NCI-H2171 treated with DMSO at 0.1 percent for 48 hours (cell line): ENCODE measurements at places on chromosomes 2 and 18.

DNA sequence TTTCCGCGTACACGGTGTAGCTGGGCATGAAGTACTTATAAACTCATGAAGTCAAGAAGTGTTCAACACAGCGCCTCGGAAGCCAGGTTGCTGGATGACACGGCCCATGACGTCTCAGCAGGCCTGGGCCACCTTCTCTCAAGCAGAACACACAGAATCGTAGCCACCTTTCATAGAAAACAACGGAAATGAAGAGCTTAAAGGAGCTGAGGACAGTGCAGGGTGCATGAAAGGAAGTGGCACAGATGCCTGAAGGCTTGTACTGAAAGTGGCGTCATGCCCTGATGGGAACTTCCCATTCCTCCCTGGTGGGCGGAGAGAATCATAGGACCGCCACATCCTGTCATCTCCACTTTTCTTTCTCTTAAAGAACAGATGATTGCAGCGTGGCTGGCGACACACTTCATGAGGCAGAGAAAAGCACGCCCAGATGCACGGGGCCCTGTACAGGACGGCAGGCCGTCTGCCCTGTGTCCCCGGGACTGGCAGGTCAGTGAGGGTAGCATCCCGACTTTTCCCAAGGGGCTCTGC lies 31.1 kb downstream of the HDAC4 start:
- DNase-seq: no peak

DNA sequence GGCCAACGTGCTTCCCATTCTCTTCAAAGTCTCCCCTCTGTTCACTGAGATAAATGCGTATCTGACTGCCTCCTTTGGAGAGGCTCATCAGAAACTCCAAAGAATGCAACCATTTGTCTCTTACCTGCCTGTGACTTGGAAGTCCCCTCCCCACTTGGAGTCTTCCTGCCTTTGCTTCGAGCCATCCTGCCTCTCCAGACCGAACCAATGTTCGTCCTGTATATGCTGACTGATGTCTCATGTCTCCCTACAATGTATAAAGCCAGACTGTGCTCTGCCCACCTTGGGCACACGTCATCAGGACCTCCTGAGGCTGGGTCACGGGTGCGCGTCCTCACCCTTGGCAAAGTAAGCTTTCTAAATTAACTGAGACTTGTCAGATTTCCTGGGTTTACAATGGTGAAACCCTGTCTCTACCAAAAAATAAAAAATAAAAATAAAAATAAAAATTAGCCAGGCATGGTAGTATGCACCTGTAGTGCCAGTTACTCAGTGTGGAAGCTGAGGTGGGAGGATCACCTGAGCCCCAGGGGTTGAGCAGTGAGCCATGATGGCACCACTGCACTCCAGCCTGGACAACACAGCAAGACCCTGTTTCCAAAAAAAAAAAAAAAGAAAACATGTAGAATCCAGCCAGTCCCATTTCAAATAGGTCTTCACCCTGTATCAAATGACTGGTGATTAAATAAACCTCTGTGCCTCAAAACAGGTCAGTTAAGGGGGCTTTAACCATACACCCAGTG lies 29.0 kb downstream of the HDLBP start:
- DNase-seq: no peak

DNA sequence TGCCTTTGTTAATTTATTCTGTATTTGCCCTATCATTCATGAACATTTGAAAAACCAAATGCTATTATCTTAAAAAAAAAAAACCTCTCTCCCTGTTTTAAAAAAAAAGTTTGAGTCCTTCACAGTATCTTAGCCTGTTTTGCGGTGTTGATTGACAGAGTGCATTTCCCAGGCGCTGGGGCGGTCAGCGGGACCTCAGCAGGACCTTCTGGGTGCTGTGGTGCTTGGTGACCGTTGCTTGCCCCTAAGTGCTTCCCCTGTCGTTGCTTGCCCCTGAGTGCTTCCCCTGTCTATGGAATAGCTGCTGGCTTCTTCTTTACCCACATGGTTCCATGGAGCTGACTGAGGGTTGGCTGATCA lies 12.1 kb downstream of the ATP6V1C2 start:
- no peak for DNase-seq

DNA sequence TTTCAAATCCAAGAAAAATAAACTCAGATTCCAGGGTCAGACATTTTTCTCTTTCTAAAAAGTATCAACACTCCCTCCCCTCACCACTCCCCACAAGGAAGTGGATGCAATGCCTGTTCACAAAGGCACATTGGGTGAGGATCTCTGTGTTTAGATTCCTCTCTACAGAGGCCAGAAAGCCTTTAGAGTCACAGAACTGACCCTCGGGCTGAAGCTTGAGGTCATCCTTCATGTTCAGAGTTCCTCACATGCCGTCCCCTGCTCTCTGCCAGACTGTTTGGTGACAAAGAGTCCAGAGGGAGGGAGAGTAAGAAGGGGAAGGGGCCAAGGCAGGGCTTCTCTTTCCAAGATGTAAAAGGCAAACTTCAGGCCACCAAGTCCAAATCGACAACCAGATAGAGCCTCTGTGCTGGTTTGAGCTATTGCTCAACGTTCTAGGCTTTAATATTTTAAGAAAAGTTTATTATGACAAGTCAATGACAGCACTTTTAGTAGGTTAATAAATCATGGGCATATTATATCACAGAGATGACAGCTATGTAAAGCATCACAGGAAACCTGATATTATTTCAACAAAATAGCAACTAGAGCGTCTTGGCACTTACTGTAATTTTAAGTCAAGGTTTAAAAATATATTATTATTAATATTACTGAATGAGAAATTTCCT lies 269.4 kb downstream of the ETAA1 start:
- peak; percentile 50 for DNase-seq

DNA sequence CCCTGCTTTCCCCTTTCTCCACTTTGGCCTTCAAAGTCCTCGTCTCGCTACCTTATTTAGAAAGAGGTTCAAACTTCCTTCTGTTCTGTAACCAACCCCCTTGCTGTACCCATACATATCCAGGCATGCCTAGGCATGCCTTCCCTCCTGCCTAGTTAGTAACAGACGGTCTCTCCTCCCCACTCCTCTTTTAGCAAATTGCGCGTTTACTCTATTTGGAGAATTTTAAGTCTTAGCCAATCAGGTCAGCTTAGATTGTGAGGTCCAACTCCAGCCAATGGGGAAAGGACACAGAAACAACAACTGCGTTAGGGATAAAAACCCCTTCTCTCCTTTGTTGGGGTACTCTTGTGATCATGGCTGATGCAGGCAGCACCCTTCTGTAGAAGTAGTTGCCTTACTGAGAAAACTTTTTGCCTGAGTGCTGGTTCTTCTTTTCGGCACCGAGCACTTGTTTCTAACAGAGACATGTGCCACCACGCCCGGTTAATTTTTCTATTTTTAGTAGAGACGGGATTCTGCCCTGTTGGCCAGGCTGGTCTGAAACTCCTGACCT lies 85.9 kb upstream of the FOXI3 start:
- peak; percentile 29 for DNase-seq

GRCh38 chr18:55672574-55673361 lies 84.8 kb upstream of the TCF4 start:
- no peak for DNase-seq

GRCh38 chr2:30301551-30301950 lies 70.2 kb downstream of the LBH start:
- DNase-seq: no peak

DNA sequence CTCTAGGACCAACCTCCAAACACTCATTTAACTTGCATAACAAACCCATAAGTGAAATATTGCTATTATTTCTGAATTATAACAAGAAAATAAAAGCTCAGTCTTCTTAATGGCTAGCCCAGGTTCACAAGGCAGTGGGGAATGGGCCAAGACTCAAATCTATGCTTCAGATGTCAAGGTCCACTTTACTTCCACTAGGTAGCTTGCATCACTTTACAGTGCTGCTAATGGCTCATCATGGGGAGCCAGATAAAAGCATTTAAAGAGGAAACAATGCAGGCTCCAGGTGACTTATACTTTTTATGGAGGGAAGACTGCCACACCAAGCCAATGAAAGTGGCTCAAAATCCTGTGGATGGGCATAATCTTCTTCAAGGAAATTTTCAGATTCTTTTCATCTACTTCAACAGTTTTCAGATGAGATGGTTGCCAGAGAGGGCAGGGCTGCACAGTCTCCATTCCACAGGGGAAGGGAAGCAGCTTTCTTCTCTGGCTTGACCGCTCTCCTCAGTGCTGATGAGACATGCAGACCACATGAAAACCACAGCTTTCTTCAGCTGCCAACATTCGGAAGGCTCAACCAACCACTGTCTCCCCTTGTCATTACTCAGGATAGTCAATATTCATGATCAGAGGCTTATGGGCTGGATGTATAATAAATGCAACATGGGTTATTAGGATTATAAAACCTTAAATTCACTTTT lies 361.9 kb upstream of the MEX3C start:
- DNase-seq: no peak

DNA sequence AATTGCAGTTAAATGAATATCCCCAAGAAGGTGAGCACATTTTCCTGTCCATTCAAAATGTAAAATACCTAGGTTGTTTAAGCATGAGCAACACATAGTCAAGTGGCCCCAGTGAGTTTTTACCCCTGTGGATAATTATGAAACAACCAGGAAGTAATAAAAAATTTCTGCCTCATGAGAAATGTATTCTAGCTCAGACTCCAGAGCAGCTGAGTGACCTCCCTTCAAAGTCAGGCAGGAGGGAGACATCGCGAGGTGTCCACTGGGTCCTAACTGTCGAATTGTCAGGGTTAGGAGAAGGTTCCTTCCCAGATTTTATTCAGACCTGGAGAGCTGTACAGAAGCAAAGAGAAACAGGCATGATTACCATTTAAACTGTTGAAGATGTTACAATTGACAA lies 416.6 kb upstream of the SMIM21 start:
- DNase-seq: no peak

DNA sequence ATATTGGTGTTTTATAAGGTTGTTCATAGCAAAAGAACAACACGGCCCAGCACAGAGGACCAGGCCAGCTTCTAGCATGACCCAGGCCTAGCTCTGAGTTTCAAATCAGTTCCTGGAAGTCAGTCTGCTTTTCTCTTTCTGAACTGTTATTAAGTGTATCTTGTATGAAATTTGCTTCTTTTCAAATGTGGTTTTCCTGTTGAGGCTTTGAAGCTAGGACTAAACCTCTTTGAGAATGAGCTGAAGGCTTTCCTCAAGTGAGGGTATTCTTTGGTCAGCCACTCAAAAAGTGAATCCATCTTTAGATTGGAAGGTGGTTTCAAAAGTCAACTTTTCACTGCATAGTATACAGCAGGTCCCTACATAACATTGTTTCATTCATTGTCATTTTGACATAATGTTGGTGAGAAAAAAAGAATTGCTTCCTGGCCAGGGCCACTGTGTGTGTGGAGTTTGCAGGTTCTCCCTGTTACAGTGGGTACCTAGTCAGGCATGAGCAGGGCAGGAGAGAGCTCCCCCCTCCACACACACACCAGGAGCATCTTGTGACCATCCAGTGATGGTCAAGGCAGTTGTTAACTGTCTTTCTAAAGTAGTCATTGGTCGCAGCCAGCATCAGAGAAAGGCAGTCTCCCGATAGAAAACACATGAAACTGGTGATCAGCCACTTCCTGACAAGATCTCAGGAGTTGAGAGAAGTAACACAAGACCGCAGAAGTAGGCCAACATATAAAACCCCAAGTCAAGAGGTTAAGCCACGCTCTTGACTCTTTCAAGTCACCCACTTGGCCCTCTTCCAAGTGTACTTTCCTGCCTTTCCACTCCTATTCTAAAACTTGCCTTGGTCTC lies 6.7 kb upstream of the ACAA2 start:
- DNase-seq: no peak

DNA sequence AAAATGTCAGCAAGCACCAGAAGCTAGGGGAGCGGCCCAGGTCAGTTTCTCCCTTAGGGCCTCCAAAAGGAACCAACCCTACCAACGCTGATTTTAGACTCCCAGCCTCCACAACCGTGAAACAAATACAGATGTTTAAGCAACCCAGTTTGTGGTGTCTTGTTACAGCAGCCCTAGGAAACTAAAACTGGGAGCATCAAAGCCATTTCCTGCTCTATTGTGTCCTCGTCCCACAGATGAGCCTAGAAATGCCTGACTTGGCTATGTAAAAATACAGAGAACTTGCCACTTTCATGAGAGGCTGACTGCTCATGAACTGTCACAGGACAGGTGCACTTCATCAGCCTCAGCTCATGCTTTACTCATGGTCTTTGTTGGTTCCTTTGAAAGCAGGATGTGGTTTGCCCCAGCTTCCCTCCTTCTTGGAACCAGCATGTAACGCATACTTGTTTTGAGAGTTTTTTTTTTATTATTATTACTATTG lies 97.6 kb upstream of the SLC39A10 start:
- DNase-seq: no peak

- DNase-seq: no peak
Measured at GRCh38 chr2:110099471-110100225, 16.0 kb downstream of the MALL start.

GRCh38 chr2:31778153-31778552 lies 197.4 kb upstream of the SRD5A2 start:
- DNase-seq: no peak

DNA sequence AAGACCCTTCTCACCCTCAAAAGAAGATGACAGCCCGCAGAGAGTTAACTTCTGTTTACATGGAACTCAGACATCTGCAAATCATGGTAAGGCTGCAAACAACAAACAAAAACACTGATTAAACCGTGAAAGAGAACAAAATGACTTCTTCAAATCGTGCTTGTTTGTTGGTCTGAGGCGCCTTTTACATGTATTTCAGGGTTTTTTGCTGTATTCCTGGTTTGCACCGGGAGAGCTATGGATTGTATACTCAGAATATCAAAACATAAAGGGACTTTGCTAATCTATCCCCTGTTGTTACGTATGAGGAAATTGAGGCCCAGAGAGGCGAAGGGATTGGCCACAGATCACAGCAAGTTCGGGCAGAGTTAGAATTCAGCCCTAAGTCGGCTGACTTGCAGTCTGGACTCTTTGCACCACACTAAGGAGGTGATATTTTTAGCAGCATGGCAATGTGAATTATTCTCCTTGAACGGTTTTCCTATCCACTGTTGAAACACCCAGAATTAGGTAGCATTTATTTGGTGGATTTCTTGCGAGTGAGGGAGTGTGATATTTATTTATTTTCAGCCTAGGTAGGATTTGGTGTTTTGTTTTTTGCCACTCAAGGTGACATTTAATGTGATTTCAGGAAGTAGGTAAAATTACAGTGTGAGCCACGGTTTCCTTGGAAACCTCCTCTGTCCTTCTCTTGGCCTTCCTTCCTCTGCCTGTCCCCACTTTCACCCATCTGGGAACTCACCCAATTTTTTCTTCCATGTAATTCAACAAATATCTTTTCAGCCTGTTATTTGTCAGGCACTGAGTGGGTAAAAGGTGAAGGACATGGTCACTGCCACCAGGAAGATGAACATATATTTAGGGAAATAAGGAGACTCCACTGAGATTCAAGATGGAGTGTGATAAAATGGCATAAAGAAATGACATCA lies 980 bp upstream of the PDE6D start:
- no peak for DNase-seq

- no peak for DNase-seq
Measured at GRCh38 chr2:168053676-168054075, 193.7 kb downstream of the STK39 start.

- no peak for DNase-seq
Measured at GRCh38 chr2:39216346-39217191, 27.2 kb downstream of the CDKL4 start.

DNA sequence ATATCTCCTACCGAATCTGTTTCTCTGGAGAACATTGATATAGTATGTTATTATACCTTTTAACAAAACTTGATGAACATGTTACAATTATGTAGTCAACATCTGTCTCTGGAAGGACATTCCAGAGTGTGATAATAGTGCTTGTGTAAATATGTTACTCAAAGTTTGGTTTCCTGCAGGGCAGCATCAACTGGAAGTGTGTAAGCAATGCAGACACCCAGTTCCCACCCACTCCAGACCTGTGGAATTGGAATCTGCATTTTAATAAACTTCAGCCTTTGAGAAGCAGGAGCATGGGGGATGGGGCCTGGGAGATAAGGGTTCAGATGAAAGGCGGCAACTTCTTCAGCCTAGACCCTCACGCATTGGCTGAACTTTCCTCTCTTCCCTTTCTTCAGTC lies 398.9 kb downstream of the RND3 start:
- DNase-seq: no peak
